ENCODE measurements at places on chromosomes 11 and 22.

GRCh38 chr11:129385801-129386200 is 10.2 kb downstream of the BARX2 start:
- DNase-seq = no peak

GRCh38 chr22:38733329-38733723 is 22.5 kb downstream of the SUN2 start:
- DNase-seq = no peak

GRCh38 chr11:2216400-2217064 is 44.9 kb upstream of the TH start:
- no peak for DNase-seq

DNA sequence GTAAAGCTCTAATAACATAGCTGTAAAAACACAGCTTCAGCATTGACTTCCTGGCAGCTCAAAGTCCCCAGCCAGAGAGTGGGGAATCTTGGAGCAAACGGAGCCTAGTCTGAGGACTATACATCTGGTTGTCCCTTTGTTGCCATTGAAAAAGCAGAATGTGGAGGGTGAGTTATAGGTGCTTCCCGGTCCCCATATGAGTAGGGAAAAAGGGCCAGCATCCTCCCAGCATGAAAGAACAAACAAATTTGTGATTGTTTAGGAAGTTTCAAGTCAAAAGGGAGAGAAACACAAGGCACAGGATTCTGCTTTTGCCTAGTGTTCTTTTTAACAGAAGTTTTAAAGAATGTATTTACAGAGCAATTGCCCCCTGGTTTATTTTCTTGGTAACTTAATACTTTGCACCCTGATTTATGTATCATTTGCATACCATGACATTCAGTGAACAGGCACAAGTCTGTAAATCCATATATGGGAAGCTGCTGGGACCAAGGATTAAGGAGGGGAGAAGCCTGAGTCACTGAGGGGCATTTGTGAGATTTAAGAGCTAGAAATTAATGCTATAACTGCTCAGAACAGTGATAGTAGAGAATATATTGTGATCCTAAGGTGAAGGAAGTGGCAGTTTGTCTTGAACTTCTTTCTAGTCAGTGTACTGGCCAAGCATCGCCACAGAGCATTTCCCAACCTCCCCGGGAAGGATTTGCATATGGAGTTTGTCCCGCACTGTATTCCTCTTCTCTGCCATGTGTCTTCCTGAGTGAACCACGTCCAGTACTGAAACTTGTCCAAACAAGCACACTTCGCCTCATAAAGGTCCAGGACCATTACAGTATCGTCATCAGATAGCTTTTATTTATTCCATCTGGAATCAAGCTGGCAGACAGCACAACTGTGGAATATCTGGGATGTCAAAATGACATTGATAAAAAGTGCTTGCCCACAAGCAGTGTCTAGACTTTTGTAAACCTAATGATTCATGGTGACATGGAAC is 103.0 kb downstream of the DBX1 start:
- no peak for DNase-seq

DNA sequence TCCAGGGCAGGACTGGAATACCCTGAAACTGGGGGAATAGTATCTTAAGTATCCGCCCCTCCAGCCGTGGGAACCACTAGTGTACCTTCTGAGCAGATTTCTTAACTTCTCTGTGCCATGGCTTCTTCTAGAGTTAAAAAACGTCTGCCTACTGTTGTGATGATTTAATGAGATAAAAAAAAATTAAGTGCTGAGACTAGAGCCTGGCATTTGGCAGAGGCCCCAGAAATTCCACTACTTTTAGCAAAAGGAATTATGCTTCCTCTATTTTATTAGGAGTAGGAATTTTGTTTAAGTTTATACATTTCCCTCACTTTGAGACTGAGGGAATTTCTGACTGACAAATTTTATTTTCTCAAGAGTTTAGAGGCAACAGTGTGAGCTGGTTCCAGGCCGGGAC is 371.2 kb upstream of the B3GAT1 start:
- no peak for DNase-seq

DNA sequence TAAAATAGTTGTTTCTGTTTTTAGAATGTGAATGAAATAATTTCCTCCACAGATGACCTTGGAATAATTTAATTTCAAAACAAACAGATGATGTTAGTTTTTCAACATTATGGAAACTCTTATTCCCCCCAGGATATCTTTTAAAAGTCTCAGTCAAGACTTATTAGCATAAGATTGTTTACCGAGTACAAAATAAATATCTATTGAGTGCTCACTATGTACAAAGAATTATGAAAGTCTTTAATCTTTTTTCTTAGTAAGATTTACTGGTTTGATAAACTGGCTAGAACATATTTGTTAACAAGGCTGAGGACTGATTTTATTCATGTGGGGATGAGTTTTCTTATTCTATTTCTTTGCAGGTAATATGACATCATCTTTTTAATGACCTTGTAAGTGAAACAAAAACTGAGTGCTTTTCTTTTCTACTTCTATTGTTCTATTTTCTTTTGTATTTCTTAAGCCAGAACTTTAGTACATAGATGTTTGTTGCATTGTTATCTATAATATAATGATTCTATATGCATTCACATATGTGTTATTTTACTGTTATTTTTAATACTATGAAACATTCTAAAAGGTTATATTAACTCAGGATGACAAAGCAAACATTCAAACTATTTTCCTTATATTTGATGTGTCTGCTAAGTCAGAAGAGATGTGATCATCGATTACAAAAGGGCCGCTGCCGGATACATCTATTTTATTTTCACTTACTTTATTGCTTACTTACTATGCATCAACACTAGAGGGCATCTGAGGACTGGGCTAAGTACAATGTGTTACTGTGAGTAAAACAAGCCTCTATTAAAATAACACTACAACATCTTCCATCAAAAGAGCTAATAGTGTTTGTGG is 111.0 kb upstream of the ARHGAP42 start:
- no peak for DNase-seq

DNA sequence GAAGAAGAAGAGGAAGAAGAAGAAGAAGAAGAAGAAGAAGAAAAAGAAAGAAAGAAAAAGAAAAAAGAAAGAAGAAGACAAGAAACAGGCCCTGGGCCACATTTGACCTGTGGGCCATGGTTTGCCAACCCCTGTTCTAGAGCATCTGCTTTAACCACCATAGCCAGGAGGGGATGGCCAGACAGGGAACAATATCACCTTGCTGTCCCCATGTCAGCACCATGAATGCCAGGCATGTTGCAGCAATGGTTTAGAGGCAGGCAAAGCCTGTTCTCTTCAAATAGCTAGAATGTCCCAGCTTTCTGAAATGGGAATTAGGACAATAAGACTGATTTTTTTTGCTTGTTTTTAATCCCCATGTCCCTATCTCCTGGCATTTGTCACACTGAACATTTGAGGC is 338.6 kb upstream of the PLET1 start:
- DNase-seq = no peak

- no peak for DNase-seq
Measured at GRCh38 chr11:15507592-15507991, 392.9 kb downstream of the INSC start.

DNA sequence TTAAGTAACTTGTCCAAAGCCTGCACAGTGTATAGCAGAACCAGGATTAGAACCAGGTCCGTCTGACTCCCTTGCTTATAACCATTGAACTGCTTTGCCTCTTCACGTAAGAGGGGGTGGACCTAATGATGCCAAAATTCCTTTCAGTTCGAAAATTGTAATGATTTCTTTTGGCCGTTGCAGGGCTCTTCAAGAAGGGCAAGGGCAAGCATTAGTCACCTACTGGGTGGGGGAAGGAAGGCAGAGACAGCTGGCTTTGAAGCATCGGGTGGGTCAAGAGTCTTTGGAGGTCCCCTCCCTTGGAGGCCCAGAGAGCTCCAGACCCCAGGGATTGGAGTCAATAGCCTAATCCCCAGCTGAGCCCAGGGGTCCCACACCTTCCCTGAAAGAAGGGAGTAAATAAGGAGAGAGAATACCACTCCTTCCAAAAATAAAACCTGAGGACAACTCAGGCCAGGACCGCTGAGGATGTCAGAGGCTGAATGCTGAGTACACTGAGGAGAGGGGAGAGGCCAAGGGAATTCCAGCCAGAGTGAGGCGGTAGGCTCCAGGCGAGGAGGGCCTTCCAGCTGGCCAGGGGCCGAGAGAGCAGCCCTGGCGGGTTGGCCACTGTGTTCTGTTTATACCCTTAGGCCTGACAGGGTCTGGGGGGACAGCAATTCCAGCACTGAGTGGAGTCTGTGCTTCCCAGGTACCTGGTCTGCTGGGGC is 14.1 kb downstream of the CREB3L1 start:
- DNase-seq = no peak

- no peak for DNase-seq
Measured at GRCh38 chr11:33869481-33870422, 22.1 kb downstream of the LMO2 start.

DNA sequence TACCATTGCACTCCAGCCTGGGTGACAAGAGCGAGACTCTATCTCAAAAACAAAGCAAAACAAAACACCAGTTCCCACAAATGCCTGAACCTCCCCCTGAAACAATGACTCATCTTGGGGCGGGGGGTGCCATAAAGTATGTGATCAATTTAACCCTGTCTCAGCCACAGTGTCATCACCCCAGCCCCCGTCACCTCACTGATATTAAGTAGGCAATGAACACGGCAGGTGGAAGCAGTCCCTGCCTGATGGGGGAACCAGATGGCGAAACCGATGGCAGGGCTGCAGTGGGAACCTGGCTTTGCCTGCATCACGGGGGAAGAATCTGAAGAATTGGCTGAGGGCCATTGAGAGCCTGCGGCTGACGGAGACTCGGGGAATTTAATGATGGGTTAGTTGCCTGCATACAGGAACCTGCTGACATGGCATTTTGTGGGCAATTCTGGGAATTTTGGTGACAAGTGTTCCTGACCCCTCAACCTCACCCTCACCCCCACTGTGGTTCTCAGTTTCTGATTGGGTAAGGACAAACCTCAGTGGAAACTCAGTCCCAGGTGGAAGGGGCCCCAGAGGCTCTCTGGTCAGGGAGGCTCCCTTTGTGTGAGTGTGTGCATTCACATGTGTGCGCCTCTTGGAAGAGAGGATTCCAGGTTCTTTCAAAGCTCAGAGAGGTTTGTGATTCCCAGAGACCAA is 39.1 kb upstream of the SHISAL1 start:
- DNase-seq = no peak

- no peak for DNase-seq
Measured at GRCh38 chr11:114522818-114523217, 36.9 kb downstream of the NXPE1 start.

- DNase-seq = peak; percentile 56
Measured at GRCh38 chr11:36265793-36266628, 23.2 kb downstream of the COMMD9 start.

Measured in right renal cortex interstitium (tissue), 3 donors.